SW480 (cell line): ENCODE measurements at places on chromosomes 3 and 15.

GRCh38 chr3:159960188-159961148, 28.2 kb upstream of the IL12A start:
- no peak for DNase-seq

GRCh38 chr15:92473756-92474155, 80.1 kb downstream of the ST8SIA2 start:
- no peak for DNase-seq

DNA sequence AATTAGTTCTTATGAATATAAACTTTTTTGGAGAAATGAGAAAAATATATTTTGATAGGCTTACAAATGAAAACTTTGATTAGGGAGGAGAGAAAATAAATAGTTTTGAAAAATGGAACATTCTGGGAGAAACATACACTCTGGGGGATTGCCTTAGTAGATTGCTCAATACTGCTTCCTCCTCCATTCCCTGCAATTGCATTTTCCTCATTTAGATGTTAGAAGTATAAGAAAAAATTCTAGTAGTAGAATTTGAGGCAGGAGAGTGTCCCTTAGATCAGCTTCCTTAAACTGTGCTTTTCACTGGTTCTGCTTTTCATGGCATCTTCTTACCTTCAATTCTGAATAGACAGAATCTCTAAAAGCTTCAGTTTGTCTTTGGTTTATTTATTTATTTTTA, 46.2 kb upstream of the CTDSPL2 start:
- no peak for DNase-seq

DNA sequence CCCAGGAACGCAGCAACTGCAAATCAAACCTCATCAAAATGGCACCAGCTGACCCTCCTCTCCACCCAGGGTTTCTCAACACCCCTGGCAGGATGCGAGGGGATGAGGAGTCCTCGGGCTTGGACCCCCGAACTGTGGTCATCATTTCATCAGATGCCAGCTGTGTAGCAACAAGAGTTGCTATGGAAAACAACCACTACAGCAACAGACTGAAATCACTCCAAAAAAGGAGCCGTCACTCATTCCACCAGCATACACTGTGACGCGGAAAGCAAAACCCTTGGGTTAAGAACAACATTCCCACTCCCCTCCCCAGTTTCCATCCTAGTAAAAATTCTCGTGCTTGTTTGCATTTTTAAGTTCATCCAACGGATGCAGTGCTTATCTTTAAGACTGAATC, 40.1 kb downstream of the VGLL4 start:
- no peak for DNase-seq

DNA sequence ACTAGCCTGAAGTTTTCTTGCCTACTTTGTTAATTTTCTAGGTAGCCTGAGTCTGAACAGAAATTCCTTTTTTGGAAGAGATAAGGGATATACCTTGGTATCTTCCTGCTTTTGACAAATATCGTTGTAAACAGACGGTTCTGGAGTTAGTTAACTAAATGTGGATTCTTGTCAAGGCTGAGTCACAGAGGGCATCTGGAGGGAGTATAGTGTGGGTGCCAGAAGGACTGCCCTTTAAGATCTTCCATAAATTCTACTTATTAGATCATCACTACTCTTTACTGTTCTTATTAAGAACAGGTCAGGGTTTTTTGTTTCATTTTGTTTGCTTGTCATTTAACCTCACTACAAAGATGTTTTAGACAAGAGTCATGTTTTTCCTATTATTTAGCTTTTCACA, 125.3 kb upstream of the SKOR1 start:
- no peak for DNase-seq

DNA sequence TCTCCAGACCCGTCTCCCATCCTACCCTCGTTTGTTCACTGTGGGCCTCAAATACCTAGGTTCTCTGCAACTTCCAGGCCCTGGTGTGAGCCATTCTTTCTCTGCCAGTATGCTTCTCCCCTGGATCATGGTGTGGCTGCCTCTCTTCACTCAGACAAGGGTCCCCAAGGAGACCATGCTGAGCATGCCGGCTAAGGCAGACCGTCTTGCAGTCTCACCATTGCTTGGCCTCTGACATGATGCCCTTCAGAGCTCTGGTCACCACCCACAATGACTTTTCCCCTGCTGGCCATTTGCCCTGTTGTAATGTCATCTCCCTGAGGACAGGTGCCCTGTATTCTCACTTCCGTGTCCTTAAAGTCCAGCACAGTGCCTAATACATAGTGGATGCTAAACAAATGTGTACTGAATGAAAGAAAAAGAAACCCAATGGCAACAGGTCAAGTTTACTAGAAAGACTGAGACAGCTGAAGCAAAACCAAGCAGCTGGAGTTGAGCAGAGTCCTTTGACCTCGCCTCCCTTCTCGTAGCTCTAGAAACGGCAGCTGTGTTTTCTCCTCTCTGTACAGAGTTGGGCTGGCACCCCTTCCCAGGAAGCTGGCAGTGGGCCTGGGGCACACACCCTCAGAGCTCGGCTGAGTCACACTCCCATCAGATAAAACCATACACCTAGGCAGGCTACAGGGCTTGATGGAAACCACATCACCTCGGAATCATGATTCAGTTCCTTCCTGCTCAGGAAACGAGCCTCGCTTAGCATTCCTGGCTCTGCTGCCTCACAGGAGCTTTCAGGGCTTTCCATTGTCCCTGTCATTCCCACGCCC, 8.6 kb downstream of the TLR9 start:
- DNase-seq = peak; percentile 94

DNA sequence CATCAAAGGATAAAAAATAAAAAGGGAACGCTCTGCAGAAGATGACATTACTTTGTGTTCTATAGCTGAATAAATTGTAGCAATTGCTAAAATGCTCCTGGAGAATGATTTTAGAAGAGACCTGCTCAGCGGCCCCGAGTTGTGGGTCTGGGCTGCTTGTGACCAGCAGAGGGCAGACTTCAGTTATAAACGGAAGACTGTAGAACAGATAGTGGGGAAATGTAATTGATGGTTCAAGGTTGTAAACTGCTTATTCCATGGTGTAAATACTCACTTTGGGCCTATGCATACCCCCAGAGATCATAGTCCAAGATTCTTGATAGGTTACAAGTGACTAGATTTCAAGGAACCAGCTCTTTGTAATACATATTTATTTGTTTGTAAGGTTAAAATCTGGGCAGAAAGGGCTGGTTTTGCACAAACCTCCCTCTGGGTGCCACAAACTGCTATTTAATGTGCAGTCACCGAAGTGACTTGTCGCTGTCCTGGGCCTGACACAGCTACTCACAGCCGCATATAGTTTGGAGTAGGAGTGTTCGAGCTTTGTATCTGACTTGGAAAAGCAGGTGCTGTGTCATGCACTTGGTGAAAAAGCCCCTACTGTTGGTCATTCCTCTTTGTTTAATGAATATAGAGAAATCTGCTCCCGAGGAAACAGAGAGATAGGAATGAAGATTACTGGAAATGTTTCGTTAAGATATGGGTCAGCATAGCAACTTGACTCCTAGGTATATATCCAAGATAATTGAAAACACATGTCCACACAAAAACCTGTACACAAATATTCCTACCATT, 34.7 kb upstream of the NDUFB4 start:
- DNase-seq = peak; percentile 62

- no peak for DNase-seq
Observed at GRCh38 chr3:102068327-102068726, 219.0 kb downstream of the NFKBIZ start.

GRCh38 chr3:111913163-111913763, 54.2 kb downstream of the PHLDB2 start:
- DNase-seq = no peak

DNA sequence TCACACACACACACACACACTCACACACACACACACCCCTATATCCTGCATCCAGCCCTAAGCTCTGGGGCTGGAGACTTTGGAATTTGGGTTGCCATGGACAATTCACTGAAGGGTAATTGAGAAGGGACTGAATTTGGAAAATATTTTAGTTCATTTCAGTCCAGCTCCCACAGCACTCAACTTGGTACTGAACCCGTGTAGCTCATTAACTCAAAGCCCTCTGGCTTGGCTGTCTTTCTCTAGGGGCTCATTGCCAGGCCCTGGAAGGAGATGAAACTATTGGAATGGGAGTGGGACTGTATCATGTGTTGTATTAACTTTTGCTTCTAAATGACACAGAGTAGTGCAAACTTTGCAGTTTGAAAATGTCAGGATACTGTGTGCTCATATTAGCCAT, 157.3 kb downstream of the EPHB1 start:
- DNase-seq = no peak

DNA sequence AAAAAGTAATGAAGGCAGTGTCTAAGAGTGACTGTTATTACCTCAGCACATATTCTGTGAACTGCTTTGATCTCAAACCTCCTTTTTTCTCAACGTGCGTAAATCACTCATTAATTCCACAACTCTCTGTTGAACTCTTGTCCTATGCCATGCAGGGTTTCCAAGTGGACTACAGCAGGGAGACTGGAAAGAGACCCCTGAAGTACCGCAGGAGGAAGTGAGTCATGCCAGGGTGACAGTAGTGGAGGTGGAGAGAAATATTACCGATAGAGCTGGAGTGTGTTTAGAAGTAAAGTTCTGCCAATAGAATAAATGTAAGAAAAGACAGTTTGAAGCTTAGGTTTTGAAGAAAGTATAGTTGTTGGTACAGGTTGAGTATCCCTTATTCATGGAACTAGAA, 908.9 kb downstream of the ROBO1 start:
- DNase-seq = peak; percentile 66

- no peak for DNase-seq
Observed at GRCh38 chr15:57091636-57092035, 173.2 kb downstream of the TCF12 start.

GRCh38 chr3:123725652-123726400, 141.0 kb upstream of the HACD2 start:
- no peak for DNase-seq

DNA sequence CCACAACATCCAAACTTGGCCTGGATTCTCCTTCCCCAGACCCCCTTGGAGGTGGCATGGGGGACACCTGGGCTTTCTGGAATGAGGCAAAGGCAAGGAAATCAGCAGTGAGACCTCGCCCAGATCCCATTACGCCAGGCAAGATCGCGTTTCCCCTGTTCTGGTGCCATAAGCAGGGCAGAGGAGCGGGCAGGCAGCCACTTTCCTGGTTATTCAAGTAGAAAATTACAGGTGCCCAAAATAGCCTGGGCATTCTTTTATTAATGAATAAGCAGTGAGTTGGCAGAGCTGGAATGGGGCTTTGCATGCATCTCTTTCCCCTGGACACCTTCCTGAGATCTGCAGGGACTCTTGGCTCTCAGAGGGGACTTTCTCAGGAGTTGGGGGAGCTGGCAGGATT, 31.5 kb upstream of the FAM107A start:
- DNase-seq = no peak

DNA sequence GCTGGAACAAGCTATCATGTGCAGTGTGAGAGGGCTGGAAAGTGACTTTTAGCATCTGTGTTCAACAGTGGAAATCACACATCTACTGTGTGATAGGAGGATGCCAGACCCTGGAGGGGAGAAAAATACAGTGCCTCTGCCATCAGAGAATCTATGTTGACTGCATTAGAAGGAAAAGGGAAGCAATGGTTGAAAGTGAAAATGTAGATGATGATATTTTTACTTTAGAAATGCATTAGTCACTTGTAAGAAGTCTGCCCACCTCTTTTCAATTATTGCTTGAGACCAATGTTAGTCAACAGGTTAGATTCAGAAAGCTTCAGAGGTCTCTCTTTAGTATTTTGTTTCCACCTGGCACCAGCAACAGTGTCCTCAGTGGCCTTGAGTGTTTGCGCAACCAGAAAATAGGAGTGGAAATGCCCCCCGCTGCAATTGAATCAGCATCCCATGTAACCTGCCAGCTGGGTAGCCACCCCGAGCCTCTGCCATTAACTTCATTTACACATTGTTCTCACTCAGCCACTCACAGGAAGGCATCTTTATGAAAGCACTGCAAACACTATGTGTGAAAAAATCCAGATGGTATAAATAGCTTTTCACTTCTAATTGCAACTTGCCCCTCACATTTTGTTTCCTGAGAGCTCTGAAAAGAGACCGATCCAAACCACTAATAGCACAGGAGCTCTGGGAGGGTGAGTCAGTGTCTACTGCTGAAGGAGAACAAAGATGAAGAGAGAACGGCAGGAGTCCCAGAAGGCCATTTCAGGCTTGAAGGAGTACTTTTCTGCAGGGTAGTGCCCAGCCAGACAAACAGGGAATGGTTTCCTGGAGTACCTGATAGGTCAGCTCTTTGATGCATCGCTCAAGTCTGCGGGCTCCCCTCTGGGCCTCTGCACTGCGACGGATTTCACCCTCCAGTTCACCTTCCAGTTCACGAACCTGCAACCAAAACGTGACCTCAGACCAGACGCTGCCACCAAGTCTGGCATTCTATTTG, 92.1 kb downstream of the HHLA2 start:
- DNase-seq = no peak

GRCh38 chr3:184022323-184022722, 4.6 kb upstream of the ABCC5 start:
- no peak for DNase-seq

- DNase-seq = no peak
Observed at GRCh38 chr3:102020735-102021134, 171.4 kb downstream of the NFKBIZ start.
